Ovary (tissue), 10 donors: ENCODE measurements at places on chromosomes 5 and 9. TPM values are rescaled to one million over a fixed set of nuclear protein-coding genes. Genes with fewer than 3 reads are reported as not detected.

Gene C9
- not detected for total RNA-seq

Gene DRD1
- 0.12 TPM for total RNA-seq

GRCh38 chr9:16401701-16402100 lies 468.8 kb downstream of the BNC2 start:
- DNase-seq = no peak
- no peak overlapping the region for H3K4me3 ChIP-seq

DNA sequence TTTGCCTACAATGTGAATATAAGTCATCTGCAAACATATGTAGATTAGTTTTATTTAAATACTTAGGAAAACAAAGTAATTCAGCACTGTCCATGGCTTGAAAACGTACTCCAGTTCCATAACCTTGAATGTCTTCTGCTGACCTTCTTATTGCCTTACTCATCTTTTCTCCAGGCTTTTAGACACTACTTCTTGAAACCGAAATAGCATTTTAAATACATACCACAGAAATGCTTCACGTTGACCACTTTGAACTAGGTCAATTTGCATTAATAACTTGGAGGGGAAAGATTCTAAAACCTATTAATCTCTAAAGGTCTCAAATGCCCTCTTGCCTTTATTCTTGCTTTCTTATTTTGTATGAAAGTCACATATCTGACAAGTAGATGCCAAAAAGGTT lies 995.4 kb upstream of the ACO1 start:
- no peak overlapping the region for H3K4me3 ChIP-seq
- H3K36me3 ChIP-seq = no peaks in the 10 kb centered on the region
- no peaks in the 10 kb centered on the region for H3K4me1 ChIP-seq
- no peak overlapping the region for H3K27ac ChIP-seq
- no peaks in the 10 kb centered on the region for H3K27me3 ChIP-seq

- H3K4me3 ChIP-seq = no peak overlapping the region
- H3K36me3 ChIP-seq = no peaks in the 10 kb centered on the region
- peaks cover 11% of the 10 kb centered on the region for H3K4me1 ChIP-seq
- no peaks in the 10 kb centered on the region for H3K27me3 ChIP-seq
- H3K27ac ChIP-seq = no peak overlapping the region
Observed at GRCh38 chr9:137192448-137192780, 3.9 kb downstream of the SSNA1 start.

- H3K27me3 ChIP-seq = no peaks in the 10 kb centered on the region
- H3K36me3 ChIP-seq = no peaks in the 10 kb centered on the region
- H3K4me3 ChIP-seq = no peak overlapping the region
- no peak for DNase-seq
- no peak overlapping the region for H3K27ac ChIP-seq
Observed at GRCh38 chr9:89929315-89929672, 324.5 kb downstream of the GADD45G start.

Gene FBLL1
- 1.3 TPM for total RNA-seq

- H3K27me3 ChIP-seq = no peaks in the 10 kb centered on the region
- no peaks in the 10 kb centered on the region for H3K36me3 ChIP-seq
- H3K4me1 ChIP-seq = no peaks in the 10 kb centered on the region
- H3K4me3 ChIP-seq = no peak overlapping the region
- no peak overlapping the region for H3K27ac ChIP-seq
Observed at GRCh38 chr5:160378330-160378729, 7.9 kb upstream of the C1QTNF2 start.

GRCh38 chr9:135614821-135615665 lies 24.3 kb downstream of the GLT6D1 start:
- no peaks in the 10 kb centered on the region for H3K36me3 ChIP-seq
- no peak for DNase-seq
- H3K27ac ChIP-seq = no peak overlapping the region
- H3K4me3 ChIP-seq = no peak overlapping the region
- H3K4me1 ChIP-seq = no peaks in the 10 kb centered on the region
- no peaks in the 10 kb centered on the region for H3K27me3 ChIP-seq

GRCh38 chr5:86170194-86170593 lies 447.5 kb upstream of the COX7C start:
- H3K36me3 ChIP-seq = no peaks in the 10 kb centered on the region
- no peak for DNase-seq
- no peak overlapping the region for H3K27ac ChIP-seq
- no peaks in the 10 kb centered on the region for H3K4me1 ChIP-seq
- H3K4me3 ChIP-seq = no peak overlapping the region

DNA sequence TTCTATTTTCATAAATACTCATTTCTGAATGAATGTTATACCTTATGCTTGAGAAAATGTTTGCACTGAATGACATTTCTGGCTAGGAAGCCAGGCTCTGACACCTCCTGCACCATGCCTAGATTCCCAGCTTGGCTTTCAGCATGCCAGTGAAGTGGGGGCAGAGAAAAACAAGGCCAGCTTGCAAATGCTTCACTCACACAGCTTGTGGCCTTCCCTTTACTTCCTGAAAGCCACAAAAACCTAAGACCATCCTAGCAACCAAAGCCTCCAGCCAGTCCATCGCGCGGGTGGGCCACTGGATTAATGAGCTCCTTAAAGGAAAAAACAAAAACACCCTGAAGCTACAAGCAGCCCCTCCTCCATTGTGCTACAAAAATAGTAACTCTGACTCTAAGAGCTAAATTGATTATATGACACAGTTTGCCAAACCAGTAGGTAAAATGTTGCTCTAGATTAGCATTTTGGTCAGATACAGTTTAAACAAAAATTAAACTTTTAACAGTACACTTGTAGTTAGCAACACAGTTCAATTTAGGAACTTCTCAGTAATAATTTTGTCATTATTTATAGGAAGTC lies 159.9 kb downstream of the TSSK1B start:
- H3K4me1 ChIP-seq = peaks cover 29% of the 10 kb centered on the region
- H3K27me3 ChIP-seq = no peaks in the 10 kb centered on the region
